Activated CD4-positive, alpha-beta T cell treated with anti-CD3 and anti-CD28 coated beads, Interleukin-2, amount 50 U/mL, for 24 hours (primary cell): ENCODE measurements at places on chromosomes 7 and 10.

DNA sequence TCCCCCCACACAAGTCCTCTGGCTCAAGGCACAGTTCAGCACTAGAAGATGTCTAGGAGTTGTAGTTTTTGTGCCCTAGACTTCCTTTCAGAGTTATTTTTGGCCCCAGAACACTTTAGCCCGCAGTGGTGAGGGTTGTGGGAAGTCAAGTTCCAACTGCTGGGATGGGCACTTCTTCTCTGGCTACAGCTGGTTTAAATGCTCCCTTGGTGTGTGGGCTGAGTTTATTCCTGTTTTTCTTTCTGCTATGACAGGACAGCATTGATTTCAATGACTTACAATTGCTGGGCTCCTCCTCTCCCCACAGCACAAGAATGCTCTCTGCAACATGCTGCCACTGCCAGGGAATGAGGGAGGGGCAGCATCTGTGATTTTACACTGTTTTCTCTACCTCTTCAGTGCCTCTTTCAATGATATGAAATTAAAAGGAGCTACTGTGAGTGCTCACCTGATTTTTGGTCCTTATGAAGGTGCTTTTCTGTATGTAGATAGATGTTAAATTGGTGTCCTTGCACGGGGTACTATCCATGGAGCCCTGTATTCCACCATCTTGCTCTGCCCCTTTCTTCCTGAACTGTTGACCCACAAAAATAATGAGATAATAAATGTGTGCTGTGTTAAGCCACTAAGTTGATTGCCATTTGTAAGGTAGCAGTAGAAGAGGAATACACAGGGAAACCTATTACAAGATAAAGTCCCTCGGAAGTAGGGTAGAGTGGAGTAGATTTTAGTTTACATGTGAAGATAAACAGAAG, 56.3 kb downstream of the SLC13A1 start:
- DNase-seq = no peak

DNA sequence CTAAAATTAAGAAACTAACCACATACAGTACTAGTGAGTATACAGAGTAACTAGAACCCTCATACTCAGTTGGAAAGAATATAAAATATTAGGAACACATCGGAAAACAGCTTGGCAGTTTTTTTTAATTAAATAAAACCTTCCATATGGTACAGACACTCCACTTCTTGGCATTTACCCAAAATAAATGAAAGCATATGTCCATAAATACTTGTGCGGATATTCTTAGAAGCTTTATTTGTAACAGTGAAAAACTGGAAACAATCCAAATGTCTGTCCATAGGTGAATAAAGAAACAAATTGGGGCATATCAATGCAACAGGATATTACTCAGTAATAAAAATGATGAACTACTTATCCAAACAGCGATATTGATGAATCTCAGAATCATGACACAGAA, 410.0 kb downstream of the HTR7 start:
- no peak for DNase-seq

- DNase-seq = no peak
Observed at GRCh38 chr10:3658766-3659165, 126.2 kb downstream of the KLF6 start.

- DNase-seq = no peak
Observed at GRCh38 chr7:7654964-7655715, 14.6 kb downstream of the UMAD1 start.

DNA sequence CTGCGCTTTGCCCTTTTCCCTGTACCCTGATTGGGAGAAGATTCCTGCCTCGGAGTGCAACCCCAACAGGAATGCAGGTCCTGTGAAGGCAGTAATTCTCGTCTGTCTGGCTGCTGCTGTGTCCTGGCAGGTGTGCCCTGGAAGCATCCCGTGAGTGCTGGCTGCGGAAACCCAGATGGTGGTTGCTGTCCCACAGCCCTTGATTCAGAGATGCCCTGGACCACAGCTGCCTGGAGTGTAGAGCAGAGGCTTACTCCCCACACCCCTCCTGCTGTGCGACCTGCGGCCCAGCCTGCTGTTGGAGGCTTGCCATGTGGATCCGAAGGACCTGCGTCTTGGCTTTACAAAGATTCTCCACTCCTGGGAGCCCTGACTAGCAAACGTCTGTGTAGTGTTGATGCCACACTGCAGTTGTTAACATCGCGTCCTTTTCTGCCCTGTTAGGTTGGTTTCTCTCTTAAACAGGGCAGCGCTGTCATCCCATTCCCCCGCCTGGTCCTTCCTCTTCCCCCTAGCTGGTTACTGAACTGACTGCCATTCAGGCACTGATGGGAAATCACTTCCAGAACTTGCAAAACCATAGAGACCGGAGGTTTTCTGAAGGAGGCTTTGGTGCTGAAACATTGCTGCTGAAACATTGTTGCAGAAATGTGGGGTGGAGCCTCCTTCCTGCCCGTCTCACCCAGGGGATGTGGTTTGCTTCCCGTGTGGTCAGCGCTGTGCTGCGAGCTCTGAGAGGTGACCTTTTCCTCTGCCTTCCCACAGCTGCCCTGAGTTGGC, 53.3 kb downstream of the DNAJB6 start:
- no peak for DNase-seq

- no peak for DNase-seq
Observed at GRCh38 chr7:18086165-18087025, 58.7 kb upstream of the PRPS1L1 start.

- DNase-seq = no peak
Observed at GRCh38 chr10:25257646-25258045, 82.8 kb downstream of the GPR158 start.

- DNase-seq = no peak
Observed at GRCh38 chr10:117550076-117550475, 7.5 kb downstream of the EMX2 start.

DNA sequence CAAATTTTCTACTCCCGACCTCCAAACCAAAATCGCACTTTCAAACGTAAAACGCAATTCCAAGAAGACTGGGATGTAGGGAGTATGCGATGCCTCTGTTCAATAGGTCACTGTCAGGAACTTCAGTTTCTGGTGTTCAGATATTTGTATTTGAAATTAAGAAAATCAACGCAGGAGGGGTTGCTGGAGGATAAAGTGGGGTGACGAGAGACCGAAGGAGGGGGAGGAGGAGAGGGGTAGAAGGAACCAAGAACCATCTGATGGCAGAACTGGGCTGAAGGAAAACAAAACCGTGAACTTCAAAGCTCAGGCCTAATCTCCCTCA, 293.8 kb upstream of the NFE2L3 start:
- no peak for DNase-seq

DNA sequence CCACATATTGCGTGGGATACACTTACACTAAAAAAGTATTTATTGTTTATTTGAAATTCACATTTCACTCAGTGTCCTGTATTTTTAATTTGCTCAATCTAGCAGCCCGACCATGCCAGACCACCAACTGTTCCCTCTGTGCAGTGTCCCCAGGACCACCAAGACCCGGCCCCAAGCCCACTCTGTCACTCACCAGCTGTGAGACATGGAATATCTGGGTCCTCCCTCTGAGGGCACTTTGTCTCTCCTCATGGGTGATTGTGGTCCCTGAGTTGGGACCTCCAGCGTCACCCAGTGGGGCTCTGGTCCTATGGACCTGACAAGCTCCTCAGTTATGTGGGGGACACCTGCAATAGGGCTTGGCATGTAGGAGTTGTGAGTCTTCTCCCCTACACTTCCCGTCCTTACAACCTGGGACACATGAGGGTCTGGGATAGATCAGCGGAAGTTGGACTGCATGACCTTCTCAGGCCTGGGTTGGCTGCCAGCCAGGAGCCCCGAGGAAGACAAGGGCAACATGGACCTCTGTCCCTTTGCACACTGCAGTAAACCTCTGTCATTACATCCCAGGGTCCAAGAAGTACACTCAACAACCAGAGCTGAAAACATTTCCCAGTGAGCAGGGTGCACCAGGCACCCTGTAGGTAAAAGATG, 12.1 kb downstream of the C10orf71 start:
- DNase-seq = no peak

- no peak for DNase-seq
Observed at GRCh38 chr7:157709531-157710251, 372.9 kb downstream of the DNAJB6 start.

GRCh38 chr10:42802876-42803275, 20.3 kb downstream of the BMS1 start:
- DNase-seq = no peak

DNA sequence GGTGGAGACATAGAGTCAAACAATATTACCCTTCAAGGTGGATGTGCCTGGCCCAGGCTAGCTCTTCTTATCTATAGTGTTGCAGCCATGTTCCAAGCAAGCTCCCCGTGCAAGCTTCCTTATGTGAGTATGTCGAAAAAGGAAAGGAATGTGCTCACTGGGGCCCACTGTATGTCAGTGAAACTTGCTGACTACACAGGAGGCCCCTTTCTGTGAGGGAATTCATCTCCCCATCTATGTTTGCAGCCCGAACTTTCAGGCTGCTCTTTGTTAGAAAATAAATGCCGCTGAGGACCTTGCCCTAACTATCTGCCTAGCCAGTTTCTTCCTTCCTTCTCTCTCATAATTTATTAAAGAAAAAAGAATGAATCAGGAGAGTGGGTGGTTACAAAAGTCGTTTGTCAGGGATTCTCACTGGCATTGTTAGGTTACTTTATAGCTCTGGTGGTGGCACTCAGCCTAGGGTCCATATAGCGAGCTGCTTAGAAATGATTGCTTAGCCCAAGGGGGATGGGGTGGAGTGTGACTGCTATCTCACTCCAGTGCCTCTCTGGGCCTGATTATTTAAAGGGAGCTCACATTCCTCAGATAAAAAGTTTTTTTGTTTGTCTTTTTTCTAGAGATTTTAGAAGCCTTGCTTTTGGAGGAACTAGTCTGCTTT, 302.1 kb downstream of the ABCA13 start:
- no peak for DNase-seq

DNA sequence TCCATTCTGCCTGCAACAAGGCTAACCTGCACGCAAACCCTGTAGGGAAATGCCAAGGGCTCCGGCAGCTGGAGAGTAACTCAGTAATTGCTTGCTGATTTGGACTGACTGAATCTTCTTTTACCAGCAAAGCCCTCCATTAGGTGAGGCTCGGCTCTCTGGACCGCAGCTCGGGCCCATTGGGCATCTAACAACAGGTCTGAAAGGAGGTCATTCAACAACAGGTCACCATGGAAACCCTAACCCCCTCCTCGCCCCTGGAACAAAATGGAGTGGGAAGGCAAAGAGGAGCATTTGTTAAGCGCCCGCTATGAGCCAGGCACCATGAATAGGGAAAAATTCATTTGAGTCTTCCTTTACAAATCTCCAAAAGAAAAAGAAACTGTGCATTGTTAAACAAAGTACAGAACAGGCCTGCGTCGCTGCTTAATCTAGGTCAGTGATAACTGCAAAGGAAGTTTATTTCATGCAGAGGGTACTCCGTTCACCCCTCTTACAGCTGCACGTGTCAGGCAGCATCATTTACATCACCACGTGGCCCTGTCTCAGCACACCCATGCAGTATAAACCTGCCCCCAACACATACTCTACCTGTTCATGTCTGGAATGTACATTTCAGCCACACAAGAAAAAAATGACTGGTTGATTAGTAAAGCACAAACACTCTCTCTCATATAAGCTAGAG, 248.8 kb upstream of the NEBL start:
- DNase-seq = no peak

GRCh38 chr7:32618987-32619386, 123.7 kb downstream of the AVL9 start:
- DNase-seq = no peak

DNA sequence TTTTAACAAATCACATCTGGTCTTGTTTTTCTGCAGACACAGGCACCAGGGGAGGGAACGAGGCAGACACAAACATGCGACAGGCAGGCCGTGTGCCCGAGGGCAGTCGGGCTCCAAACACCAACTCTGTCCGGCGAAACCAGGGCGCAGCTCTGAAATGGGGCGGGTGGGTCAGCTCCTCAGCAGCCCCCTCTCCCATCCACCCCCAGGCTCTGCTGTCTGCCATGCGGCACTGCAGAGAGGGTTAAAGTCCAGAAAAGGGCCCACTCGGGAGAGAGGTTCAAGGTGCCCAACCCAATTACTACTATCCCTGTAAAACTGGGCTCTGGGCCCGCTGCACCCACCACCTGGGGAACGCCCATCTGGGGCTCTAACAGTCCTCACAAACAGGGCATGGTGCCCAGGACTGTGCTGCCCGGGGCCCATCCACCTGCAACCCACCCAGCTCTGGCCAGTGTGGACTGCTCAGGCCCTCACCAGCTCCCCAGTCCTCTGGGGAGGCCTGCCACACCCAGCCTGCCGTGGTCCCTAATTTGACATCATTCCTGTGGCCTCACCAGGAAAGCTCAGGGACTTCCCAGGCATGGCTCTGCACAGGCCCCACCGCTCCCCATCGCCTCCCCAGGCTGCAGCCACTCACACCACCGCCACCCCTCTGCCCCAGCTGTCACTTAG, 18.7 kb downstream of the YKT6 start:
- DNase-seq = no peak

DNA sequence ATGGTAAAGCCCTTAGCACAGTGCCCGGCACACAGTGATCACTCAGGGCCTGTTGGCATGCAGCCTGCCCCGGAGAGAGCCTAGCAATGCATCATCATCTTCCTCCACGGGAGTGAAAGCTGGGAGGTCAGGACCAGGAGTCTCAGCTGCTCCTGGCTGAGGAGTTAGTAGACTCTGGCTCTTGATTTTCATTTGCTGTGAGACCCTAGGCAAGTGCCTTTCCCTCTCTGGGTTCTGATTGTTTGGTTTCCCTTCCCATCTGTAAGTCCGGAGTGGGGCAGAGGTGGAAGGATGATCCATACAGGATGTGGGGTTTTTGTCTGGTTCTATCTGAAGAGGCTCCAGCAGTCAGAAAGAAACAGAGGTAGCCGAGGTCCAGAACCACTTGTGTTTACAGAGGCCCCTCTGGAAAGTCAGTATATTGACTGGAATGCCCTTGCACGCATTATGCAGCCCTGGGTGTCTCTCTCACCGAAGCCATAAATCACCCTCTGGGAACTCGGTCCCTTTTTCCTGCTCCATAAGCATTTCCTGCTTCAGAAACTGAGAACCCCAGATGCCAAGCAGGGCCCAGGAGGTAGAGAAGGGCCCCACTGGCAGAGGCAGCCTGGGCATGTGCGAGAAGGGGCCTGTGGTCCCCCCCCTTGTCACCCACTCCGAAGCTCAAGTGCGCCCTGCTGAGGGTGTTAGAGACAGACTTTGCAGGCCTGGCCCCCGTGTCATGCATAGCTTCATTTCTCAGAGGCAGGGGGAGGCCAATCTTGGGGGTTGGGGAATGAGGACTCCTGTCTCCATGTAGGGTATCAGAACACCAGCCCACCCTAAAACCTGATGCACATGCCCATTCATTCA, 8.5 kb downstream of the UNC5B start:
- DNase-seq = no peak

GRCh38 chr10:96541921-96542320, 28.2 kb upstream of the TLL2 start:
- DNase-seq = no peak

DNA sequence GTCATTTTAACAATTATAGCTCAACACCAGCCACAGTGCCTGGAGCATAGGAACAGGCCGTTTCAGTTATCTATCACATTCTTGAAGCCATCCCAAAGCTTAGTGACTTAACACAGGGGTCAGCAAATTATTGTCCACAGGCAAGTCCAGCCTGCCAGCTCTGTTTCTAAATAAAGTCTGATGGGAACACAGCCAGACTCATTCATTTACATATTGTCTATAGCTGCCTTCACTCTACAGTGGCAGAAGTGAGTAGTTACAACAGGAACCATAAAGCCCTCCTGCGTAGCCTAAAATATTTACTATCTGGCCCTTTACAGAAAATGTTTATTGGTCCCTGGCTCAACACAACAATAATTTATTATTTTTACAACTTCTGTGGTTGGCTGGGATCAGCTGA, 407.5 kb upstream of the AUTS2 start:
- no peak for DNase-seq

GRCh38 chr10:47255033-47255813, 44.8 kb upstream of the GDF10 start:
- no peak for DNase-seq
